Ovary (tissue), 10 donors: ENCODE measurements at places on chromosomes 4 and X. TPM values are rescaled to one million over a fixed set of nuclear protein-coding genes. Genes with fewer than 3 reads are reported as not detected.

EIF1AX gene
- 115 TPM for total RNA-seq

GRCh38 chrX:57573754-57574153, 18.1 kb upstream of the ZXDB start:
- no peak for DNase-seq

DNA sequence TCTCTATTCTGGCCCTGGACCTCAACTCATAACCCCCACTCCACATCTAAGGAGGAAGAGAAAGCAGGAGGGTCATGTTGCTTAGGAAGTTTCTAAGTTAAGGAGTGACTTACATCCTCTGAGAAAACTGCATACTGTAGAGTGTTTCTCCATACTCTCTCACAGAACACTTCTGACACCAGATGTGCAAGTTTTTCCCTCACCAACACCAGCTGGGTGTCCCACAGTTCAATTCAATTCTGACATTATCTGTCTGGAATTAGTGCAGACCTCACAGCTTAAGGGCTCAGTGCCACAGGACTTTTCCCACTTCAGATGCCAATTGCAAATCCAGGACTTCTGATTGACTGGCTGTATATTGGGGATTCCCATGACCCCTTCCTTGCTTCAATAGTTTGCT, 89.0 kb upstream of the SFRP2 start:
- no peak for DNase-seq

DNA sequence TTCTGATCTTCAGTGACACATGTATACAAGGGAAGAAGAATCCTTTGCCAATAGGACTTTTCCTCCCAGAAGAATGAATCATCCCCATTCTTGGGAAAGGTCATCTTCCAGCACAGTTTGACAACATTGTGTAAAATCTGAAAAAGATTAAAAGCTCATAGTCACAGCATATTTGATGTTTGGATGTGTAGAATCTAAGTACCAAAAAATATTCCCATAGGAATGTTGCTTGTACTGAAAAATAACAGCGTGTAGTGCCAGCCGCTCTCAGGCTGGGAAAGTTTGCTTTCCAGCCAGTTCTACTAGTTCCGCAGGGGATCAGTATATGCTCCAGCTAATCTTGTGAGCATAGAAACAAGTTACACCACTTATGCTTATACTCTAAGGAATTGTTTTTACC, 74.7 kb upstream of the IL13RA1 start:
- no peak for DNase-seq

GRCh38 chr4:8589336-8589735, 3.2 kb upstream of the CPZ start:
- DNase-seq = no peak

GRCh38 chr4:98528882-98529281, 129.5 kb downstream of the TSPAN5 start:
- no peak for DNase-seq

GRCh38 chrX:47958761-47959342, 44.9 kb downstream of the ZNF182 start:
- DNase-seq = no peak

GRCh38 chr4:186265683-186266652, at the start of gene F11:
TSS of gene F11 (plus strand) at chr4:186266189. CDS start at chr4:186267137, 948 bp downstream.
- no peak for DNase-seq

MAGEA2 gene
- total RNA-seq = not detected

GPC4 gene
- 9.5 TPM for total RNA-seq

- no peak for DNase-seq
These were observed 988.3 kb downstream of the PCDH19 start for GRCh38 chrX:99421796-99422195.

FAM114A1 gene
- total RNA-seq = 75.6 TPM

DNA sequence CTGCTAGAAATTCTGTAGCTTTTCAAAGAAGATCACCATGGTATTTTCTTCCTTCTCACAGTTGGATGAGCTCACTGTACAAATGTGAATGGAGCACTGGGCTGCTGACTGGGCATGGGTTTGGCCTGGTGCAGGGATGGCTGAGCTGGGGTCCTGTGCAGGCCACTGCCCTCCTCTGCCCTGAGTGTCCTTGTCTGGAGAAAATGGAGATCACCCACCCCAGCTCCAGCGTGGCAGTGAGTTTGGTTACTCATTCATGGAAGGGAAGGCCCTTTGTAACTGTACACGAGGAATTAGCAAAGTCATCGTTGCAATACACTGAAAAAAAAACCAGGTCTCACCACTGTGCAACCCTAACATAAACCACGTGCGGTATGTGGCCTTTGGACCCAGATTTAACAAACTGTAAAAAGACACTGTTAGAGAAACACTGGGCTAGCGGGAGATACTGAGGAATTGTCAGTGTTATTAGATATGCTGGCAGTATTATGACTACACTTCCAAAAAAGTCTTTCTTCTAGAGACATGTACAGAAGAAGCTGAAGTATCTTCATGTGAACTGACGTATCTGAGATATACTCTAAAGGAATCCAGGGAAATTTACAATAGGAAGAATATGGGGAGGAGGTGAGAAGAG, 16.1 kb upstream of the TBC1D14 start:
- DNase-seq = no peak

- no peak for DNase-seq
These were observed 44.8 kb downstream of the DCLK2 start for GRCh38 chr4:150123087-150123486.

GRCh38 chr4:26325191-26325590, 4.4 kb downstream of the RBPJ start:
- no peak for DNase-seq

NIPAL1 gene
- total RNA-seq = 1.4 TPM

- DNase-seq = no peak
These were observed 63.7 kb upstream of the TXK start for GRCh38 chr4:48197643-48198237.

- DNase-seq = no peak
These were observed 120.3 kb downstream of the UNC5C start for GRCh38 chr4:95428291-95429070.

DNA sequence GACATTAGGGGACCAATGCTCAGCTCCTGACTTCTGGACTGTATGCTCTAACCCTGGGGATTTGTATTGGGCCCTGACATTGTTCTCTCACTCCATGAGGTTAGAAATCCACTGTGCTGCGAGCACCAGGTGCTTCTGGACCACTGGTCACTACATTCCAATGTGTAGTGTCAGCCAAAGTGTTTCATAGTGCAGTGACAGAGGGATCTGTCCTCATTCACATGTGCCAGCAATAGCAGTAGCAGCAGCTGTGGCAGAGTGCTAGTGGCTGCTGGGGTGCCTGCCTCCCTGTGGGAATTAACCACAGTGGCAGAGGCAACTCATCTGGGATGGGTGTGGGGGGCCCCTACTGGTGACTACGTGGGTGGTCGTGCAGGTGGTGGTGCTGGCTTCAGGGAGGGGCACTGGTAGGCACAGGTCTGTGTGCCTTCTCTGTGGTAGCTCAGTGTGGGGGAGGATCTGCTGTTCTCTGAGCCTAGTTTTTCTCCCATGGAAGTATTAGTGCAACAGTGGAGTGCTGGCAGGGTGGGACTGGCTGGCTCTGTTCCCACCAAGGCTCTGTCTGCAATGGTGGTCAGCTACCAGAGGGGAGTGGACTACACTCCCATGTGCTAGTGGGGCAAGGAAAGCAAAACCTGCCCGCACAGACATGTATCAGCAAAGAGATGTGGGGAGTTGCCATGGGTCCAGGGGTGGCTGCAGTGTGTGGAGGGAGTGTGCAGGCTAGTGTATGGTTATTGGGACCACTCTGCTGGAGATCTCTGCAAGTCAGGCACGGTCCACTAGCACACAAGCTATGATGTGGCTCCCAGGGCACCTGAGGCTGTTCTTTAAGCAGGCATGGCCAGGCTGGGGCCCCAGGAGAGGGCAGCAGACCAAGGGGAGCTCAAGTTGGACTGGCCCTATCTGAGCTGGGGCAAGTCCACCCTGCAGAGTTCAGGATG, 78.5 kb downstream of the SCLT1 start:
- no peak for DNase-seq

GABRG1 gene
- total RNA-seq = 0.13 TPM

- no peak for DNase-seq
These were observed 277.1 kb downstream of the GRID2 start for GRCh38 chr4:92580816-92581215.

- no peak for DNase-seq
These were observed 8.3 kb upstream of the PIM2 start for GRCh38 chrX:48927123-48927522.

GRCh38 chr4:129326571-129327460, 230.9 kb downstream of the C4orf33 start:
- no peak for DNase-seq

GRCh38 chr4:110181890-110182289, 16.5 kb downstream of the ELOVL6 start:
- no peak for DNase-seq

DNA sequence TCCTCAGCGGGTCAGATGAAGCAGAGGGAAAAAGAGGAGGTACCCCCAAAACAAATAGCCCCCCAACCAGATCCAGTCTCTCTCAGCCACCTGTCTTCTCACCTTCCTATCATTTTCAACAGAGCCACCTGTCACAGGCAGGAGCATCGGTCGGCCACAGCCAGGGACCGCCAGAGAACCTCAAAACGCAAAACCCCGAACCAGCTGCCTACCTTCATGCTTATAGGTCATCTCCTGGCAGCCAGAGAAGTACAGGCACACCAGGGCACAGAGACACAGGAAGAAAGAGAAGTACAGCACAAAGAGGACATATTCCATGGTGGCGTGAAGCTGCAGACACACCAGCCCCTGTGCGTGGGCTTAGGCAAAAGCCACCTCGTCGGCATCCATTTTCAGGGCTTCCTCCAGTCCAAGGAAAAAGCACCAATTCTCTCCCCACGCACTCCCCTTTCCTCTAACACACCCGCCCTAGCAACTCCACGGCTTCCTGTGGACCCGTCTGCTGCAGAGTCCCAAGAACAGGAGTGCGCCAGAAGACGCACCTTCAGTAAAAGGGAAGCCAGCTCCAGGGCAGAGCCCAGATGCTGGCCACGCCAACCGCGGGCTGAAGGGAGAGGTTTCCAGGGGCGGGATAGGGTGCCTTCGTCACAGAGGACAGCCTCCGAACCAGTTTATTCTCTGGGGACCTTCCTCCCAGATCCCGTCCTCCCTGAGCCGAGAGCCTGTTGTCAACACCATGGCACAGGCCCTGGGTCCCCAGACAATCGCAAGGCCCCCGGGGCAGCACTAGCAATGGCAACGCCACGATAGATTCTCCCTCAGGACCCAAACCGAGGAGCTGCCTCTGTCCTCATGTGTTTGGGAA, 51.8 kb upstream of the C4orf50 start:
- DNase-seq = no peak

DNA sequence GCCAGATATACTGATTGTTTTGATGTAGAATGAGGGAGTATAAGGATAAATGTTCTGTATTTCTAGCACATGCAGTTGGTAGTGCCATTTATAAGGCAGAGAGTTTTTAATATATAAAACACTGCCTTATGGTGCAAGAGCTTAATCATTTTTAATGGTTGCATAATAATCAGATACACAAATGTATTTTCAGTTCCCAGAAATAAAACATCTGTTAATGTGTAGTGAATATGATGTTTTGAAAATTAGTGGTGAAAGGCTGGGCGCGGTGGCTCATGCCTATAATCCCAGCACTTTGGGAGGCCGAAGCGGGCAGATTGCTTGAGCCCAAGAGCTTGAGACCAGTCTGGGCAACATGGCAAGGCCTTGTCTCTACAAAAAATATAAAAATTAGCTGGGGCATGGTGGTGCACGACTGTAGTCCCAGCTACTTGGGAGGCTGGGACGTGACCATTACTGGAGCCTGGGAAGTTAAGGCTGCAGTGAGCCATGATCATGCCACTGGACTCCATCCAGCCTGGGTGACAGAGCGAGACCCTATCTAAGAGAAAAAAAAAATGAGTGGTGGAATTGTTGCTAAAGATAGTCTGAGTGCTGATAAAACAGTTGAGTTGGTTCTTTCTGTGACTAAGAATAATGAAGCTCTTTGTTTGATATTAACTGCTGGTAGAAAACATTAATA, 29.3 kb downstream of the CLCN3 start:
- no peak for DNase-seq

DNA sequence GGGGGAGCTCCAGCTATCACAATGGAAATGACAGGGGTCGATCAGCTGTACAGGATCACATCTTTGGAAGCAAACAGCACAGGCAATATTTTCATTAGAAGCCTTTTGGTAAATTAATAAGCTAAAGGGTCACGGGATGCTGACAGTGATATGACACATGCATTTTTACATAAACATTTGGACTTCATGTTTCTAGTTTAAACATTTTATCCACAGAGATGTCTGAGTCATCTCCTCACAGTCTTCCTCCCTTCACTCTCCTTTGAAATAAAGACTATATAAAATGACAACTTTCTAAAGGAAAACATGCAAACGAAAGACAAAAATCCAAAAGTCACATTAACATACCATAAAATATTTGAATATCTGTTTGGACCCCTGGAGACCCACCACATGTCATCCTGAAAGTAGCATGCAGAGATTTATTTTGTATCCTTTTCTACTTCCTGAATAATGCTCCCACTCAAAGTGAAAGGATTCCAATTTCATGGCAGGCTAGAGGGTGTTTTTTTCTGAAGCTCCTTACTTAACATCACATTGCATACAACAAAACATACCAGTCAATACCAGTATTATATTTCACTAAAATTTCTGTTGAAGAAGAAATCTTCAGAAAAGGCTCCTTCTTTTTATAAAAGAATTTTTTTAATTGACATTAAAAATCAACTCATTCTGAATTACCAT, 200.1 kb upstream of the PPARGC1A start:
- DNase-seq = no peak

ITM2A gene
- total RNA-seq = 224 TPM

SPIN4 gene
- 4.5 TPM for total RNA-seq

- peak; percentile 55 for DNase-seq
These were observed 9.2 kb upstream of the FAM53A start for GRCh38 chr4:1693131-1693896.

UGT2B15 gene
- total RNA-seq = 0.40 TPM

RBM47 gene
- 4.2 TPM for total RNA-seq

DNA sequence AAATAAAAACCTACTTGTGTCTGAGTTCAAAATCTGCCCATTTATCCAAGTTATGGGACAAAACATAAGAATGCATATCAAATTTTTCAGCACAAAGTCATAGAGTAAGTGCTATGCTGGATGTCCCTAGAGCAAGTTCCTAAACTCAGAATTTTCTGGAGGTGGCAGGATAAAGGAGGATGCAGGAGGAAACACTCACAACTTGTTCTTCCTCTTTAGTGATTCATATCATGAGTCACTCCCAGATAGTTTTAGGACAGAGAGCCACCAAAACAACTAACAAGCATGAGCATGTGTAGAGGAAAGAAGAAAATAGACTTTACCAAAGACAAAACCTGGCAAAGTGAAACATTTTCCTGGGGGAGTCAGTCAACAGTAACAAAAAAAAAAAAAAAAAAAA, 302.7 kb downstream of the KCTD8 start:
- DNase-seq = no peak

DNA sequence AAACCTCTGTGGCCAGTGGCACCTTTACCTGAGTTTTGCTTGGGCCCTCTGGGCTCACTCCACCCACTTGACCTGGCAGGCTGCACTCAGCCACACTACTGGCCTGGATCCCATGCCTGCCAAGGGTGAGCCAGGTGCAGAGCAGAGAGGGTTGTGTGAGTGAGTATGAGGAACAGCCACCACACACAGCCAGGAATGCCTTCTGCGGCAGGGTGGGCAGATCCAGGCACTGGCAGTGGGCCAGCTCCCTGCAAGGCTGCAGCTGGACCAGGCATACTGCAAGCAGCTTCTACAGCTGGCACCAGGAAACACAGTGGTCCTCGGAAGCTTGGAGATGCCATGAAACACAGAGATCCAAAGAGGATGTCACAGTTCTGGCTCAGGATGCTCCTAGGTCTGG, 570.1 kb upstream of the ACTRT1 start:
- no peak for DNase-seq
